ENCODE measurements at places on chromosomes 4 and X.

DNA sequence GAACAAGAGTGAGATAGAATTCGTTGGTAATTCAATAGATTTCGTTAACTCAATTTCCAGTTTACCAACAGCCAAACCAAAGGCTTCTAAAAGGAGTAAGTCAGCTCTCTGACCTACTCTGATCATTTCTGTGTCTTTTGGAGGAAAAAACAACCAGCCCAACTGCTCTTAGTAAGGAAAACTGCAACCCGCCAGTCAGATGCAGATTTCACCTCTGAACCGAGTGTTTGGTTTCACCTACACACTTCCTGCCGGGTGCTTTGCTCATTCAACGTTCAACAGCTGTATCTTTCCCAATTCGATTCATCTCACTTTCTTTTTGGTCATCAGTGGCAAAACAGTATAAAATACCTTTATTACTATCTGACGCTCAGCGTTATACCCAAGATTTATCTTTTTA lies 24.5 kb downstream of the TMSB4X start:
- DNase-seq, result no peak

DNA sequence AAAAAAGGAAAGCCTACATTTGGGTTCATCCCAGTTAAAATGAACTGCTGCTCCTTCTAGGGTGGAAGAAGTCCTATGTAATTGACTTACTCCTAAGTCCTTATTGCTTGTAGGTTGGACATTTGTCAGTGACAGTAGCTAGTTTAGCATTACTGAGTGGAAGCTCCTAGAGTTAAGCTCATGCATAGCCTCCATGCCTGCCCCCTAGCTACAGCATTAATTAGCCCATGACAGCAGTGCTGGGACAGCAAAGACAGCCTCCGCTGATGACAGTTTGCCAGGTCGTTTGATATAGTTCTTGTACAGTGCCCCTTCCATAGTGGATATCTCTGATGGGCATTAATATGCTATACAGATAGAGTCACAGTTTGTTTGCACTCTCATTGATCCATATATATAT lies 18.7 kb upstream of the GALNTL6 start:
- no peak for DNase-seq

DNA sequence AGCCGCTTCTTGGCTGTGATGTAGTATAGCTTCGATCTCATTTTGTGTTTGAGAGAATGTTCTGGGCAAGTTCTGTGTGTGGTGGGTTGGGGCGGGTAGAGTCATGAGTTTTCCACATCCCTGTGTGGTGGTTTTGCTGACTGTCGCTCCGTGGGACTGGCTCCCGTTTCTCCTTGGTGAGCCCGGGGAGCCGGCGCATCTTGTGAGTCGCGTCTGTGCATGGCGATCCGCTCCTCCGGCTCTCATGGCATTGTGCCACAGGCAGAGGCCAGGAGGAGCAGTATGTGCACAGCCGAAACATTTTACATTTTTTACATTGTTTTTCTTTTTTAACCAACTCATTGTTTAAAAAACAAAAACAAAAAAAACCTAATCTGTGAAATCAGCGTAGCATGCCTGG lies 27.7 kb upstream of the TBC1D14 start:
- DNase-seq, result no peak

- DNase-seq, result no peak
These were observed 59.3 kb downstream of the MAD2L1 start for GRCh38 chr4:120007191-120007871.

DNA sequence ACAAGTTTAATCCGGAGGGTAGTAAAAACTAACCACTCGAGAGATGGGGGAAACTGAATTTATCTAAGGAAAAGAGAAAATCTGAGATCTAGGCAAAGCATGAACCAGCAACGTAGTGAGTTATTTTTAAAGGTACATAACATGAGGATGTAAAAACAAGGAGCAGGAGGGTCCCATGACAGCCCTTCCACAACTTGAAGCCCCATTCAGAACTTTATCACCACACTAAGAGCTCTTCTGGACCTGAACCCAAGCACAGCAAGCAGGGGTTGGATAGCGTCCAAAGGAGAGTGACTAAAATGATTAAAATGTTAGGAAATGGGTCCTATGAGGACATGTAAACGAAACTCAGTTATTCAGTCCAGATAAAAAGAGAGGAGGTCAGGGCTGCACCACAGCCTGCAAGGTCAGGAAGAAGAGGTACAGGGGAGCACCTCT lies 16.2 kb downstream of the SH3RF1 start:
- DNase-seq, result no peak

DNA sequence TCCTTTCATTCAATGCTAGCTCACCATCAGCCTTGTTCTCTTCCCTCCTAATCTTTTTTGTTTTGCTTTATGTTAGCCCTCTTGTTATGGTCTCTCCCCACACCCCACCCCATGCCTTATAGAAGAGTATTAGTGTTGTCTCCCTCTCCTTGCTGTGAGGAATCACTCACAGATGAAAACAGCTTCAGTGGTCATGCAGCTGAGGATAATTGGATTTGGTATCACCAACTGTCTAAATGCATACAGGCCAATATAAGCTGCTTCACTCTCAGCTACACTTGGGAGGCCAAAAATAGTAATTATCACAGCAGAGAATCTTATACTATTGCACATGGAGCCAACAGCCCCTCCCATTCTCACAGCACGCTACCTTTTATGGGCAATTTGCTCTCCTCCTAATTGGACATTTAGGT lies 494.6 kb upstream of the FAM241A start:
- DNase-seq, result no peak

GRCh38 chr4:39978904-39979303 lies 1.2 kb upstream of the PDS5A start:
- DNase-seq, result no peak

- DNase-seq, result no peak
These were observed 88.3 kb downstream of the EVC2 start for GRCh38 chr4:5619913-5620625.

- DNase-seq, result no peak
These were observed 6.9 kb downstream of the LAP3 start for GRCh38 chr4:17583941-17584340.

DNA sequence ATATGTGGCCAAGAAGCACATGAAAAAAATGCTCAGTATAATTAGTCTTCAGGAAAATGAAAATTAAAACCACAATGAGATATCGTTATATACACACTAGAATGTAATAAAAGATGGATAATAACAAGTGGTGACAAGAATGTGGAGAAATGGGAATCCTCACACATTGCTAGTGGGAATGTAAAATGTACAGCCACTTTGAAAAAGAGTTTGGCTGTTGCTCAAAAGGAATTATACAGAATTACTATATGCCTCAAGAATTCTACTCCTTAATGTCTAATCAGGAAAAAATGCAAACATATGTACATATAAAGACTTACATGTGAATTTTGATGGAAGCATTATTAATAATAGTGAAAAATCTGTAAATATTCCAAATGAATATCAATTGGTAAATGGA lies 102.2 kb downstream of the SPCS3 start:
- no peak for DNase-seq

GRCh38 chr4:124343661-124344171 lies 368.8 kb downstream of the ANKRD50 start:
- no peak for DNase-seq

DNA sequence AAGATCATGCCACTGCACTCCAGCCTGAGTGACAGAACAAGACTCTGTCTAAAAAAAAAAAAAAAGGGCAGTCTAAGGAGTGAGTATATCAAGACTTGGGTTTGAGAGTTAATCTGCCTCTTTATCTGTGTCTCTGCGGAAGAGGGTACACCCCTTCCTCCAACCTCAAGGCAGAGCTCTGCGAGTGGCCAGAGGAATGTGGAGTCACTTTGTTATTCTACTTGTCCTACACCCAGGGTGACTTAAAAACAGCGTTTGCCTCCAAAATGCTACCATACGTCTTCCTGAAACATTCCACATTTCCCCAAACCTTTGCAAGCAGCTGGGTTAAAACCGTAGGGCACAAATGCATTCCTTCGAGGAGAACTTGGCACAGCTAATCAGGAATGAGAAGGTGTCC lies 199.9 kb downstream of the SHOX start:
- DNase-seq, result no peak

GRCh38 chr4:125091-125771 lies 930 bp downstream of the ZNF718 start:
- DNase-seq, result no peak

GRCh38 chr4:15765910-15766697 lies 12.0 kb upstream of the CD38 start:
- no peak for DNase-seq

DNA sequence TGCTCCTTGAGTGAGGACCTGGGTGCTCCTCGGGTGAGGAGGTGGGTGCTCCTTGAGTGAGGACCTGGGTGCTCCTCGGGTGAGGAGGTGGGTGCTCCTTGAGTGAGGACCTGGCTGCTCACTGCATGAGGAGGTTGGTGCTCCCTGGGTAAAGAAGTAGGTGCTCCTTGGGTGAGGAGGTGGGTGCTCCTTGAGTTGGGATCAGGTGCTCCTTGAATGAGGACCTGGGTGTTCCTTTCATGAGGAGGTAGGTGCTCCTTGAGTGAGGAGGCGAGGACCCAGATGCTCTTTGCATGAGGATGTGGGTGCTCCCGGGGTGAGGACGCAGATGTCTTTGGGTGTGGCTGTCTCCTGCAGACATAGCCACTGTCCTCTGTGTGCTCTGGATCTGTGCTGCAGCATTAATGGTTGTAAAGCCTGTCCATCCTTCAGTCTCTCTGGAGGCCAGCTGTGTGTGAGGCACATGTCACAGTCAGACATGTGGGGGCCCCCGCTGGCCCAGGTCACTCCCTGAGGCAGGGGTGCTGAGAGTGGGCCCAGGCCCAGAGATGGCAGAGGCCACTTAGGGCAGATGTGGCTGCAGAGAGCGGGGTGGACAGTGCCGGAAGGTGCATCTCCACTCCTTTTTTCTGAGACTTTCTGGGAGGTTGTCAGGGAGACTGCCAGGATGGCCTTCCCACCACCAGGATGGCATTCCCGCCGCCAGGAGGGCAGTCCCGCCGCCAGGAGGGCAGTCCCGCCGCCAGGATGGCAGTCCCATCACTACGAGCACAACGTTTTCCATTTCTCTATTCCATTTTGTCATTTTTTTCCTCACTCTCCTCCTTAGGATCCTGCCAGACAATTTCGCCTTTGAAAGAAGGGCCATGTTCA lies 101.8 kb downstream of the HMX1 start:
- DNase-seq, result no peak

- DNase-seq, result no peak
These were observed 22.0 kb downstream of the RUFY3 start for GRCh38 chr4:70743731-70744130.

- no peak for DNase-seq
These were observed 6.8 kb upstream of the ACSL4 start for GRCh38 chrX:109739625-109740432.

DNA sequence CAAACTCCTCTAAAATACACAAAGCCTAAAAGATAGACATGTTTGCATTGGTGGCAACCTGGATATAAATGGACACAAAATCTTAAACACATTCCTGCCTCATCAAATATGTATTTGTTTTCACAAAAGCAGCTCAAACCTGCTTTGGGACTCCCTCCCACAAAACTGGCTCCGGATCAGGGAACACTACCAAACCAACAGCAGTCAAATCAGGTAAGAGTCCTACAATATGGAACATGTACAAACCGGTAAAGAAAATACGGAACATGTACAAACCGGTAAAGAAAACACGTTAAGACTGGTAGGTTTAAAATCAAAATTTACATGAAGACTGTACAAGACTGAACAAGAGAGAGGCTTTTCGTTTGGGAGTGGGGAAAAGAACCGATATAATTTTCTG lies 4.3 kb downstream of the AMTN start:
- no peak for DNase-seq

DNA sequence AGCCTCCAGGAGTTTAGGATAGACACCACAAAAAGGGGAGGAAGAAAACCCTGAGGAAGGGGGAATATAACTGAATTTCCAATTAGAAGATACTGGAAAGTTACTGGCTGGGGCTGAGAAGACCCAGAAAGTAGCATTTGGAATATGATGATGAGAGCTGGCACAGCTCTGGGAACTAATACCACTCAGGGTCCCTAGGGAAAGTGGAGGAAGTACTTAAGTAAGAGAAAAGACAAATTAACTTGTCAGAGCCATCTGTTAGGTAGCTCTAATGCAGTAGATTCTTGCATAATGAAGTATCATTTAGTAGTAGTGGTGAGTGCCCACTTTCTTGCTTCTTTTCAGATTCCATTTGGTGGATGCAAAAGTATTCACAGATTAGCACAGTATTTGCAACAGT lies 90.8 kb upstream of the TSPAN5 start:
- no peak for DNase-seq

DNA sequence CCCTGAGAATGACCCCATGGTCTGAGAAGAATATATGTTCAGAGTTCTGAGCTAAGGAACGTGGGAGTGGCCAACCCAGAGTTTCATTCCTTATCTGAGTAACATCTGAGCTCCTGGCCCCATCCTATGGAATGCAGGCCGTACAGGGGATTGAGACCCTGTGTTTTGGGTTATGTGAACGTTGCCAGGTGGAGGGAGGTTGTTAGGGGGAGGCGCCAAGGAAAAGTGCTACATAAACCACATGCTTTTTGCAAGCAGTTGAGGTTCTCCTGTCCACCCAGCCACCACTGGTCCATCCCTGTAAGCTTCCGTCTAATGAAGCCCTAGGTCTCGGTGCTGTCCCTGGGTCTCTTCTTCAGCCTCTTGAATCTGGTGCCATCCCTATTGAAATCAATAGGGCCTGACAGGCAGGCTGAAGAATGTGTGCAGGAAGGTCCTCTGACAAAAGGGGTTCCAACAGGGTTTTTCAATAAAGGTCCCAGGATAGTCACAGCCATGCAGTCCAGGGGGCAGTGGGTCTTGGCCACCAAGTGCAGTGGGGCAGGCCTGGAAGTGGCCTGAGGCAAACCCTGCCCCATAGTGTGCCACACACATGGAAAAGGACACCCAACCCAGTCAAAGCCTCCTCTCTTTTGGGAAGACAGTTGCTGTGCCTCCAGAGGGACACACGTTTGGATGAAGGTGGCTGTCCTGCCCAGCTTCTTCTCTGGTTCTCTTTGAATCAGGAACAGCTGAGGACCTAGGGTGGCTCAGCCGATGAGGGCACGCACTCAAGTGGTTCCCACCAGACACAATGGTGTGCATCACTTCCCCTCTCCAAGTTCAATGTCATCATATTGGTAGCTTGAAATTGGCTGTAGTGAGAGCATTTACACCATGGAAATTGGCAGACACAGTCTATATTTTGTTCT lies 53.5 kb downstream of the HTRA3 start:
- DNase-seq, result no peak

GRCh38 chr4:125787707-125788106 lies 473.0 kb downstream of the FAT4 start:
- DNase-seq, result no peak

DNA sequence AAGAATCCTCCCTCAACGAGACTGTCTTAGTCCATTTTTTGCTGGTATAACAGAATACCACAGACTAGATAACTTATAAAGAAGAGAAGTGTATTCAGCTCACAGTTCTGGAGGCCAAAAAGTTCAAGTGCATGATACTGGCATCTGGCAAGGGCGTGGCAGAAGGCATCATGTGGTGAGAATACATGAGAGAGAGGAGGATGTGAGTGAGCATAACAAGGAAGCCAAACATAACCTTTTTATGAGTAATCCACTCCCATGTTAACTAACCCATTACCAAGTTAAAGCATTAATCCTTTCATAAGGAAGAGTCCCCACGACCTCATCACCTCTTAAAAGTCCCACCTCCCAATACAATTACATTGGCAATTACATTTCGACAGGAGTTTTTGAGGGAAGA lies 504.6 kb downstream of the IQCM start:
- no peak for DNase-seq
